Large intestine (tissue), 12 donors: ENCODE measurements at places on chromosomes 6 and 20. TPM values are rescaled to one million over a fixed set of nuclear protein-coding genes. Genes with fewer than 3 reads are reported as not detected.
A peak's percentile ranks its signal among the peaks of the same experiment; 100 is the strongest.

GRCh38 chr20:55947701-55948100, 57.6 kb downstream of the CBLN4 start:
- no peaks in the 10 kb centered on the region for H3K36me3 ChIP-seq
- H3K4me3 ChIP-seq = no peak overlapping the region
- DNase-seq = no peak
- no peak overlapping the region for H3K27ac ChIP-seq

DNA sequence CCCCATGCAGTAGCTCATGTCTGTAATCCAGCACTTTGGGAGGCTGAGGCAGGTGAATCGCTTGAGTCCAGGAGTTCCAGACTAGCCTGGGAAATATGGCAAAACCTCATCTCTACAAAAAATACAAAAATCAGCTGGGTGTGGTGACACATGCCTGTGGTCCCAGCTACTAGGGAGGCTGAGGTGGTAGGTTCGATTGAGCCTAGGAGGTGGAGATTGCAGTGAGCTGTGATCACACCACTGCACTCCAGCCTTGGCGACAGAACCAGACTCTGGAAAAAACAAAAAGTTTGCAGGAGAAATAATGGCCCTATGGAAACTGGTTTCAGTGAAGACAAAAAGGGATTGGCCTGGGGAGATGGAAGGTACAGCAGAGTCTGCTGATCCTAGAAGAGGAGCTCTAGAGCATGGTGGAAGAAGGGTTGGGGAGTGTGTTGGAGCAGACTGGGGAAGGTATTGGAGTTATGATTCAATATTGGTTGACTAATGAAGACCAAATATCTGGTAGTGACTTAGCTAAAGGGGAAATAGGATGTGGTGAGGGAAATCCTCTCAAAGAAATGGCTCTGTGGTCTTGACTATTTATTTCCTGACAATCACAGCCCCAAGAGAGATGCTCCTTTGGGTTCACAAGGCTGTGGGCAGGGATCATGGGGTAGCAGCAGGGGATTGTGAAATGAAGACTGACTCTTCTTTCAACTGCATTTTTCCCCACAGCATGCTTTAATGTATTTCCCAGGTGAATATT, 281.9 kb downstream of the UTRN start:
- H3K27me3 ChIP-seq = no peaks in the 10 kb centered on the region
- no peaks in the 10 kb centered on the region for H3K4me1 ChIP-seq
- H3K27ac ChIP-seq = no peak overlapping the region
- DNase-seq = no peak
- no peak overlapping the region for H3K4me3 ChIP-seq
- H3K36me3 ChIP-seq = peaks cover 5% of the 10 kb centered on the region

- H3K27ac ChIP-seq = no peak overlapping the region
- H3K4me3 ChIP-seq = no peak overlapping the region
- H3K27me3 ChIP-seq = no peaks in the 10 kb centered on the region
- no peaks in the 10 kb centered on the region for H3K4me1 ChIP-seq
- H3K36me3 ChIP-seq = no peaks in the 10 kb centered on the region
Measured at GRCh38 chr6:49233483-49233882, 229.6 kb downstream of the MMUT start.

DNA sequence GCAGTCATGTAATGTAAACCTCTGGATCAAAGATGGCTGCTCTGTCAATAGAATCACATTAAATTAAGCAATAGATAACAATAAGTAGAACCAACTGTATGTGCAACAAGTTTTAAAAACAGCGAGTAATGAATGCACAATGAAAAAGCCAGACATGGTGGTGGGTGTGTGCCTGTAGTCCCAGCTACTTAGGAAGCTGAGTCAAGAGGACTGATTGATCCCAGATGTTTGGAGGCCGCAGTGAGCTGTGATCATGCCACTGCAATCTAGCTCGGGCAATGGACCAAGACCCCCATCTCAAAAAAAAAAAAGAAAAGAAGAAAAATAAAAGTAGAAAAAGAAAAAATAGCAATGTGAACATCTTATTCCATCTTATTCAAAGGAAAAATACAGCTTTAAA, 558.7 kb upstream of the MMS22L start:
- no peak overlapping the region for H3K27ac ChIP-seq
- H3K4me1 ChIP-seq = no peaks in the 10 kb centered on the region
- DNase-seq = no peak
- H3K27me3 ChIP-seq = no peaks in the 10 kb centered on the region

DNA sequence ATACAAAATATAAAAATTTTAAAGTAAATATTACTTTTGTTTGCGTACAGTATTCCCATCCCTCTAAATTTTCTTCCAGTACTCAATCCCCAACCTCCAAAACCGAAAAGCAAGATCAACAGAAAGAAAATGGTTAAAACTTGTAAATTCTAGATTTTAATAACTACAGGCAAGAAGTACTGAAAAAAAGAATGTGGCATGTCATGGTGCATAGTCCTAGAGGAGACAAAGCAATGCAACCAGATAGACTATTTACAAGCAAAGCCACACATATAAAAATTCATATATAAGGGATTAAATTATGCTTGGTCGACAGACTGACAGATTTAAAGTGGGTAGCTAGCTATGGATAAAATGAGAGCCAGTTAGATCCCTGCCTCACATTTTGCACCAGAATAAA, 56.5 kb upstream of the HFE start:
- no peaks in the 10 kb centered on the region for H3K36me3 ChIP-seq
- H3K4me1 ChIP-seq = peaks cover 7% of the 10 kb centered on the region
- DNase-seq = no peak
- no peaks in the 10 kb centered on the region for H3K27me3 ChIP-seq
- no peak overlapping the region for H3K4me3 ChIP-seq

DNA sequence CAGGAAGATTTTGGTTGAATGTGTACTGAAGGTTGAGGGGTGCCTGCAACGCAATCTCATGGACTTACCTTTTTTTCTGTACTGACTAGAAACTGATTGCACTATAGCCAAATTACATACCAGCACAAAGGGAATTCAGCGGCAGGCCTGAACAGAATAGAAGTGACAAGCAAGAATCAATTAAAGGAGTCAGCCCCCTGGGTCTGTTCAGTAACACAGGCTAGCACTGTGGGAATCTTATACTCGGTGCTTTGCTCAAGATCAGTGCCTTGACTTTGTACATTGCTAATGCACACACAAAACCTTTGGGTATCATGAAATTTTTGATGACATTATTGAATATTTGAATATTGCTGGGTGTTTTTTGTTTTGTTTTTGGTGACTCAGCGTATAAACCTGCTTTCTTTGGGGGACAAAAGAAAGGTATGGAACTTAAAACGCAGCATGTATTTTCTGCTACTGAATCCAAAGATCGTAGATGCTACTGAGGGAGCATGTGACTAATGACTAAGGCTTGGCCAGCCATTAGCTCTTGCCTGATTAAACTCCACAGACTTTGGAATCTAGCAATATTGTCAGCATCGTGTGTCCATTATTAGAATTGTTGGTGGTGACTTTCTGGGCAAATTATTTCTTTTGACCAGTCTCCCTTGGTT, 236.6 kb downstream of the ARID1B start:
- no peaks in the 10 kb centered on the region for H3K27me3 ChIP-seq
- H3K27ac ChIP-seq = peak overlapping the region; percentile 66
- no peak overlapping the region for H3K4me3 ChIP-seq
- H3K4me1 ChIP-seq = peaks cover 11% of the 10 kb centered on the region
- no peaks in the 10 kb centered on the region for H3K36me3 ChIP-seq

DNA sequence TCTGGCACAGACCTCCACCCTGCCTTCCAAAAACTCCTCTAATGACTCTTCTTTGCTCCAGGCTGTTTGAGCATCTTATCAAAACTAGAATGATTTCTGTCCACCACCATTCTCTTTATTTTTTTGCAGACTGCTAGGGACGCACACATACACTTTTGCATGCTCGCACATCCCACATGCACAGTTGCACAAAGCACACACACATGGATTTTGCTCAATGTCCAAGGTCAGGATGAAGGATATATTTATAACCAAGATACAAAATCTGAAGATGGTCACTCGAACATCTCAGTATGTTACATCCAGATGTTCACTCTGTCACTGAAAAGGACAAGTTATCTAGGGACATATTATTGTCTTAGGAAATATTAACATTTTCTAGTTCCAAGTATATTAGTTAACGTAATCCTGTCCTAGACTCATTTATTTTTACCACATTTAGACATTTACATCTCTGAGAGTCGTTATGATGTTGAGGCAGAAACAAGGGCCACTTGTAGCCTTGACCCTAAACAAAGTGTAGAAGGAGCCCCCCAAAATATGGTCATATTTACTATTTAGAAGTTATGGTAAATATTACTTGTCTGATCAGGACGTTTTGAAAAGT, 3.4 kb upstream of the SIM1 start:
- no peak overlapping the region for H3K27ac ChIP-seq
- peaks cover 12% of the 10 kb centered on the region for H3K4me1 ChIP-seq
- no peak overlapping the region for H3K4me3 ChIP-seq
- peaks cover 97% of the 10 kb centered on the region for H3K27me3 ChIP-seq
- no peaks in the 10 kb centered on the region for H3K36me3 ChIP-seq

DNA sequence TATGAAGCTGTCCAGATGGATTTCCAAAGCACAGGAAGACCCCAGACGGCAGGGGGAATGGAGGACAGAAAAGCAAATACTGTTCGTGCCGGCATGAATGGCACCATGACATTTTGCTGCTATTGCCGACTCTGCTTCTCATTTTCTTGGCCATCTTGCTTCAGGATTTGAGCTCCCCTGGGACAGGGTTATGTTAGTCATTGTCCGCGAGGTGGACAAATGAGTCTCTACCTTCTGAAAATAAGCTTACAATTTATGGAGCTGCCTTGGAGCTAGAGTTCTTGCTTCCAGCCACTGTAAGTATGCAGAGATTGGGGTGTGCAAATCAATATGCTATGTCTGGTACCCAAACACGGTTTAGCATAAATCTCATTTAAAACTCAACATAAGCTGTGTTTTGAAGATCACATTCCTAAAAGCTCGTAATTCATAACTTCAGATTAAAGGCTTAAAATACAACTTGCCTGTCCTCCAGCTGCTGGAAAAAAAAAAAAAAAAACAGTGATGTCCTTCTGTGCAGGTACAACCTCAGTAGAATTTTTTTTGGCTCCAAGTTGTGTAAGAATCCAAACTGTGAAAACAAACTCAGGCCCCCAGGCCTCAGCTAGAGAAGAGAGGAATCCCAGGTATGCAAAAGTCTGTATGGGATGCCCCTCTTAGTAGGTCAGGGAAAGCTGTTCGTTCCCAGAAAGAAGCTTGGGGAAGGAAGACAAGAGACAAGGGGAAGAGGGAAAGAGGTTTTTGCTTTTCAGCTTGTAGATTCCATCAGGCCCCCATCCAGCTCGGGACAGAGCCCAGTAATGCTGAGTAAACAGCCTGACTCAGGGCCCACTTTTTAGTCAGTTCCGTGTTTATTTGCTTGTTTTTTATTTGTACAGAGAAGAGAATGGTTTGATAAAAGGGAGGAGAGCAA, 184.2 kb upstream of the FOXA2 start:
- no peak overlapping the region for H3K27ac ChIP-seq
- DNase-seq = no peak

GRCh38 chr6:94376876-94377275, 957.5 kb upstream of the EPHA7 start:
- no peaks in the 10 kb centered on the region for H3K4me1 ChIP-seq
- DNase-seq = no peak
- H3K4me3 ChIP-seq = no peak overlapping the region
- no peak overlapping the region for H3K27ac ChIP-seq

- no peak for DNase-seq
- no peak overlapping the region for H3K27ac ChIP-seq
- no peak overlapping the region for H3K4me3 ChIP-seq
- no peaks in the 10 kb centered on the region for H3K27me3 ChIP-seq
Measured at GRCh38 chr20:48008850-48009515, 223.7 kb upstream of the SULF2 start.

DNA sequence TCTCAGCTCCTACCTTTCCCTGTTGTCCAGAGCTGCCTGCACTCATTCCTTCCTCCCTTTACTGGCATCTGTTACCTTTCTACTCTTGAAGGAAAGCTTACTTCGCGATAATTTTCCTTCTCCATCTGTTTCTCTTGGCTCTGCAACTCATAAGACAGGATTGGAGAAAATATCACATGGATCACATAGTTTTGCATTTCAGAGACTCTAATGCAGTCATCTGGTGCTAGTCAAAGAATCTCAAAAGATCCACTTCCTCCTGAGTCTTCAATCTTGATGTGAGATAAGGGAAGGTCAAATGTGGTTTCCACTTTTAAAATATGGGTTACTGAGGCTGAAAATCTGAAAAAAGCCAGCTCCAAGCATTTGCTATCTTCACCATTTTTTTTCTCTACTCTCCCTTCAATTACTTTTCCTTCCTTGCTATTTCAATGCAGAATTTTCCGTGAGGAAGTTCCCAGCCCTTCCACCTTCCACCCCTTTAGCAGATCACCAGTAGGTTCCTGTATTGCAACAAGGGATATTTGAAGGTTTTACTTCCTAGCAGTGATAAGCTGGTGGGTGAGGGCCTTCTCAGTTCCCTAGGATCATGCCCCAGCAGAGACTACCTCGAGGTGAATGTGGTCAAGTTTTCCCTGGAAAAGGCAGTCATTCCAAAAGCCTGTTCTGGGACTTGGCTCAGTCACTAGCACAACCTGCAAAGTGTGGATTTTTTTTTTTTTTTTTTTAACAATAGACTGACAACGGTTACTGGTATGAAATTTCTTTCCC, 62.8 kb upstream of the LRRC1 start:
- H3K27ac ChIP-seq = no peak overlapping the region
- no peaks in the 10 kb centered on the region for H3K36me3 ChIP-seq
- H3K27me3 ChIP-seq = no peaks in the 10 kb centered on the region
- H3K4me1 ChIP-seq = peaks cover 15% of the 10 kb centered on the region
- H3K4me3 ChIP-seq = no peak overlapping the region
- DNase-seq = no peak

DNA sequence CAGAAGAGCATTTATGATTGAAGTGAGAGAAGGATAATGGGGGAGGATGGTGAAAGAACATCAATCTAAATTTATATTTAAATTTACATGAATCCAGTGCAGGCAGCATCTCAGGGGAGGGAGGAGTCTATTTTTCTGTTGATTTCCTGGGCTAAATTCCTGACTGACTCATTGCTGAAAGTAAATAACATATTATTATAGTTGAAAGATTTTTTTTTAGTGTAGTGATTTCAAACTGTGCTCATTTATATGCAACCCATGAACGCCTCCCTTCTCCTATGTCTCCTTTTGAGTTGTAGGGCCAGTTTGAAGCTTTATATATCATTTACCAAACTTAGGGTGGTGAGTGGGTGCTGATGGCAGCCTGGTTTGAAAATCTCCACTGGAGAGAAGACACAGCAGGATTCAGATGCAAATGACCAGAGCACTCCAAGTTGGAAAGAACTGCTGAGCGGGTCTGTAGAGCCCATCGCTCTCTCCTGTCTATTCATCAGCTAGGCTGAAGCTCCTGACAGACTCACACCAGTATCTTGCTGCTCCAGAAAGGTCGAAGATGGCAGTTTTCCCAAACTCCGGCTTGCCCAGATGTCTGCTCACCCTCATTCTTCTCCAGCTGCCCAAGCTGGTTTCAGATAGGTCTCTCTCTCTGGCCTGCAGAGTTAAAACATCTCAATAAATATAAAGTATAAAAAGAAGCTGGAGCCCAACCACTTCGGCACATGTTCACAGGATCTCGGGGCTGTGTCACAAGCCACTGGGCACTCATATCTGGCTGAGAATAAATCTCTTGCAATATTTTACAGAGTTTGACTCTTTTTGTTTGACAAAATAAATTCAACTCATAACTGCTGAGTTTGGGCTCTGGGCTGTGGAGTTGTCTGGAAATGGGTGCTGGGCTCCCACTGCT, 18.3 kb downstream of the BTN2A1 start:
- H3K4me3 ChIP-seq = no peak overlapping the region
- no peak for DNase-seq
- H3K4me1 ChIP-seq = peaks cover 30% of the 10 kb centered on the region

Gene PNPLA1
- polyA plus RNA-seq = 3.3 TPM

Gene HSPA1A
- 115 TPM for polyA plus RNA-seq

Gene CD83
- polyA plus RNA-seq = 8.2 TPM
